Stimulated activated CD4-positive, alpha-beta T cell treated with anti-CD3 and anti-CD28 coated beads, TNF-alpha, amount 100 ng/mL, for 24 hours (primary cell): ENCODE measurements at places on chromosomes 4 and X.

- no peak for DNase-seq
These were observed 7.0 kb downstream of the SPP1 start for GRCh38 chr4:87982446-87983010.

- DNase-seq = no peak
These were observed 53.9 kb upstream of the SORBS2 start for GRCh38 chr4:185865901-185866328.

GRCh38 chr4:25075851-25076250 lies 45.1 kb upstream of the LGI2 start:
- no peak for DNase-seq

DNA sequence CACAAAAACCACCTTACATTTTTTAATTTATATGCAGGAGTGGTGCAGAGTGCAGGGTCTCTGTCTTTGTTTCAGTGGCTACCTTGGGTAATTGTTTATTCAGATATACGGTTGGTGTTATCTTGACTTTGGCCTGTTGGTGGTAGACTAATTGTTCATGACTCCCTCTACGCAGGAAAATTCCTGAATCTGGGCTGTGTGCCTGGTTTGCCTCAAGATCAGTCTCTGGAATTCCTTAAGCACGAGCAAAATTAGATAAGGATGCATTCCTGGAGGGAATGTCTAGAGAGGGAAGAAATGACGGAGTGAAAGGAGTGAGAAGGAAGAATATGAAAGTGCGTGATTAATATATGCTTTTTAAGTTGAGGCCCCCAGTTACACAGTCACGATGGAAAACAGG lies 576.9 kb upstream of the PCDH10 start:
- DNase-seq = no peak

DNA sequence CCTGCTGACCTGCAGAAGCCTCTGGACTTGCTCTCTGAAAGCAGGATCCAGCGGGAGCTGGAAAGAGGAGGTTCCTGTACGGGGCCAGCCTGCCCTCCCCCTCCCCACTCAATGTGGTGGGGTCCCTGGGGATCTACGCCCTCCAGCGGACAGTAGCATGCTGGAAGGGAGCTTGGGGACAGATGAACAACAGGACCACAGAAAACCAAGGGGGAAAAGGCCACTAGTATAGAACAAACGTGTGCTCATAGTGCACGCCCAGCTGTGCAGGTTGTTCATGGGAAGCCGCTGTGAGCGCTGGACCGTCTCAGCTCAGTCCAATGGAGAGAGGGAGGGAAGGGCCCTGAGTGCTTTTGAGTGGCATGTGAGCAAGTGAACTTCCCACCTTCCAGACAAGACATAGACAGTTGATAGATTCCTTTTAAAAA lies 15.8 kb downstream of the HMX1 start:
- DNase-seq = no peak

DNA sequence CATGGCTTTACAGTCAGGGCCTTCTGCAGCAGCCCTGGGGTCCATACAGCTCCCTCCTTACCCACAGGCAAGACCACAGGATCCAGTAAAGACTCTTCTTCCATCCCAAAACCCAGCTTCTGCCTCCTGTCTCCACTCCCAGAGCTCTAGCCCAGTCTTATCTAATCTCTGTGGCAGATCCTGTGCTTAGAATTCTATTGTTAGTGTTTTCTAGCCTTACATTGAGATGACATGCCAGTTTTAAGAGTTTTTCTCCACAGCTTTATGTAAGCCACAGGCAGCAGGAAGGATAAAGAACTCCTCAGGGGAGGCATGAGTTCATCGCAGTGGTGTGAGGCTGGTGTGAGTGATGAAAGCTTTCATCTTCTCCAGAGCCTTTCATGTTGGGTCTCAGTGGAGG lies 129.1 kb downstream of the RCHY1 start:
- DNase-seq = no peak

GRCh38 chr4:152021788-152022438 lies 261.1 kb upstream of the GATB start:
- no peak for DNase-seq

DNA sequence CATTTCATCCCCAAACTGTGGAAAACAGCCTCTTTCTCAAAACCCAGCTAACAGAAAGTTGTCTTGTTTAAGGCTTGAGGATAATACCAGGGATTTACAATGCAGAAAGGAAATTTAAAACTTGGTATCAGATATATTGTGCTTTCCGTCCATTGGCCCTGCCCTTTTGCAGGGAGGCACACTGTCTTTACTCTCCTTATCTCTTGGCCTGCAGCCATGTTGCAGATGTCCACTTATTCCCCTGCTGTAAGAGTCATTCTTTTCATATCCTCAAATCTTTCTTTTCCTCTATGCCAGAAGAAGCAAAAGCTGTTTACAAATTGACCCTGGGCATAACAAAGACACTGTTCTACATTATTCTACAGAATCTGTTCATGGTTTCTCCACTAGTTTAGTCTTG lies 75.6 kb upstream of the DYNLT3 start:
- no peak for DNase-seq

DNA sequence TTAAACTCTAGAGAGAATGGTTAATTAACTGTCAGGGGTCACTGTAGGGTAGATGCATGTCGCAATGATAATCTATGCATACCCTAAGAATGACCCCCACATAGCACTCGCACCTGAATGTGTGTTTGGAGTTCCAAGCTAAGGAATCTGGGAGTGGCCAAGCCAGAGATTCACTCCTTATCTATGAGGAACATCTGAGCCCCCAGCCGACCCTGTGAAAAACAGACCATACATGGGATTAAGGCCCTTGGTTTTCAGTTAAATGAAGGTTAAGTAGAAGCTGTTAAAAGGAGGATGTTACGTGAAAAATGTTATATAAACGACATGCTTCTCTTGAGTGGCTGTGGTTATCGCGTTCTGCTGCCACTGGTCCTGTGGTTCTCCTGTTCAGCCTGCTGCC lies 147.2 kb downstream of the RELL1 start:
- DNase-seq = no peak

DNA sequence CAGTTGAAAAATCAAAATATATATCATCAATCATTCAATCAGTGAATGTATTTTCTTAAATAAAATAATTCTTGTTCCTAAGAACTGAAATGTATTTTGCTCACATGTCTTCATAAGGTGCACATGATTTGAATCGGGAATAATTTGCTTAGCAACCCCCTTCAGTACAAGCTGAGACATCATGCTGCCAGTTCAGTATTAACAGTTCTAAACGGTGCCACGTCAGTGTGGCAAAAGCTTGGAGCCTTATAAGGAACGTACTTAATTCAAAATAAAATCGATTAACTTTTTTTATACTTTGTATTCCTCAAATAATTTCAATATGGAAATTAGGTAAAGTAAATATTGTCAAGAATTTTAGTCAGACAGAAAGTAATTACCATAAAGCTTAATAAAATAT lies 287.9 kb downstream of the CCSER1 start:
- DNase-seq = no peak

- no peak for DNase-seq
These were observed 122.9 kb upstream of the RASGEF1B start for GRCh38 chr4:81594490-81595159.

DNA sequence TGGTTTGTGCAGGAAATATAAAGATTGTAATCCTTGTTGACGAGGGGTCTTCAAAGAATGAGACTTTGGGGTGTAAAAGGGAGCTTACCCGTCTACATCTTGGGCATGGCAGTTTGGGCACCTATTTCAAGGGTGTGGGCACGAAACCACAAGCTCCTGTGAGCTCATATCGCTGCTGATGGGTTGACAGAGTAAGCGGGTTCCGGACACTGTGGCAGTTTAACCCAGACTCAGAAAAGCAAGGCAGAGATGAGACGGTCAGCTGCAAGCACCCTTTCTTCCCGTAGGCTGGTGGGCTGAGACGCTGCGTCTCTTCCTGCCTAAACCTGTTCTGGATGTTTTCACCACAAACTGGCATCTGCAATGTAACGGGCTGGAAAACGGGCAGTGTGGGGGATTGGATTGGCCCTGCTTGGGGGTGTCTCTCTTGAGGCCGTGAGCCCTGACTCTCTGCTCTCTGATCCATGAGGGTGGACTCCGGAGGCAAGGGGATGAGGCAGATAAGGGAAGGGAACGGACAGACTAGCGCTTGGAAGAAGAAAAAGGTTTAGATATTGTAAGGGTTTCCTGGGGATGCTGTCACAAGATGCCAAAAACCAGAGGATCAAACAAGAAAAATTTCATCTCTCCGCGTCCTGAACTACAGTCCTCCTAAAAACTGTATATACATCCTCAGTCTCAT lies 237.5 kb downstream of the SHOX start:
- DNase-seq = no peak

DNA sequence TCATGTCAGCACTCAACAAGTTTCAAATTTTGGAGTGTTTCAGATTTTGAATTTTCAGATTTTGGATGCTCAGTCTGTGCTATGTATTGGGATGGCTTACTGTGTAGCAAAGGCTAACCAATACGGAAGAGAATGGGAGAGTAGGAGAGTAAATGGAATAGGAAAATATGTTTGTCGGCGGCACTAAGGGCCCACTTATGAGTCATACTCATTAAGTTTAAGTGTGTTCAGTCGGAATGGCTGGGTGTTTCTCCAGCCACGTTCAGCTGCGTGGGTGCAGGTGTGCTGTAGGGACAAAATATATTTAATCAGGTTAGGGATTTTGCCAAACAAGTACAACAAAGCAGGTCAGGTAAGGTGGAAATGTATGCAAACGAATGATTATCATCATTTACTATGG lies 13.6 kb downstream of the FTHL17 start:
- no peak for DNase-seq

DNA sequence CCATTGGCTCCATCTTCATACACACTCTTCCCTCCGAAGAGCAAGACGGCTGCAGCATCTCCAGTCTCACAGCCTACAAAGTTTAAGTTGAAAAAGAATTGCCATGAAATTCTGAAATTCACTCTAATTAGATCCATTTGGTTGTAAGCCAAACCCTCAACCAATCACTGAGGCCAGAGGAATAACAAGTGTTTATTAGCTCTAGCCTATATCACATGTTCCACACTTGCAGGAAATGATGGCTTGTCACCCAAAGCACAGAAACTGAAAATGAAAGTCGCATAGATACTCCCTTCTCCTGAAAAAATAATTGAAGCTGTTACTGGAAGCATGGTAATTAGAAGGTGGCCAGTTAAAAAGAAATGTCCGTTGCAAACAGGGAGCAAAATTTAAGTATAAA lies 1071.8 kb downstream of the CCSER1 start:
- DNase-seq = no peak

DNA sequence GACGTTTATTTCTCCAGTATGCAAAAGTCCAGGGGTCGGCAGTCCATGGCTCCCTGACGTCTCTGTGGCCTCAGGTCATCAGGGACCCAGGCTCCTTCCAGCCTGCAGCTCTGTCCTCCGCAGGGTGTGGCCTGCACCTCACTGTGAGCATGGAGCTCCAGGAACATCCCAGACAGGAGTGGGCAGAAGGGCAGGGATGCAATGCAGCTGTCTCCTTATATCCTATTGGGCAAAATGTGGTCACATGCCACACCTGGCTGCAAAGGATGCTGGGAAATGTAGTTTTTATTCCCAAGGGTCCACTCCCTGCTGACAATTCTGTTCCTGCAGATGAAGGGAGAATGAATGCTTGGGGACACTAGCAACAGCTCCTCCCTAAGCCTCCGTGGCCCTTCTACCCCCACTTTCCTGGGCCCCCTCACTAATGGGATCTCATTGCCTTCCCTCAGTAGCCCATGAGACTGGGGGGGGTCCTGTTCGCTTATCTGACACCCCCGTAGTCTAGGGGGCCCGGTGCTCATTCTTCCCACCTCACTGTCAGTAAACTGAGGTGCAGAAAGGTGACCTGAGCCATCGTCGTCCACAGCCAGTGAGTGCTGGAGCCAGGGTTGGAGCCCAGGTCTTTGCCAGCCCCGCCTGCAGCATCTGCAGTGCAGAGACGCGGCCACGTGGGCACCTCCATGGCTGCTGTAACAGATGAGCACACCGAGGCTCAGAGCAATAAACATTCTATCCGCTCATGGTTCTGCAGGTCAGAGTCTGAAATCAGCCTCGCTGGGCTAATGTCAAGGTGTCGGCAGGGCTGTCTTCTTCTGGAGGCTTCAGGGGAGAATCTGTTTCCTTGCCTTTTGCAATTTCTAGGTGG lies 5.9 kb upstream of the GRPEL1 start:
- DNase-seq = no peak

DNA sequence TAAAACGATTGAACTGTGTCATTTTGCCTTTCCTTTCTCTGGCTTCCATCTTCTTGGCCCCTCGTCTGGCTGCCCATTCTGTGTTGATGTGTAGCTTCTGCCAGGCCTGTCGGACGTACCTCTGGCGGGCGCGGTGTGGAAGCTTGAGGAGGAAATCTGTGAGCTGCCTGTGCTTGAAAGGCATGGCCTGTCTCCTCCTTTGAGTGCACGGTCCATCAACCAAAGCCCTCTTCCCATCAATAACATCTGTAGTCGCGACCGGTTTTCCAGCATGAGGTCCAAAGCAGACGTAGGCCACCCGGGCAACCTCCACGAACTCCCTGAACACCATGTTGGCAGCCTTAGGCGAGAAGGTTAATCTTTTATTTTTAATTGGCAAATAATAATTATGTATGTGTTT lies 202.7 kb downstream of the CRLF2 start:
- no peak for DNase-seq

DNA sequence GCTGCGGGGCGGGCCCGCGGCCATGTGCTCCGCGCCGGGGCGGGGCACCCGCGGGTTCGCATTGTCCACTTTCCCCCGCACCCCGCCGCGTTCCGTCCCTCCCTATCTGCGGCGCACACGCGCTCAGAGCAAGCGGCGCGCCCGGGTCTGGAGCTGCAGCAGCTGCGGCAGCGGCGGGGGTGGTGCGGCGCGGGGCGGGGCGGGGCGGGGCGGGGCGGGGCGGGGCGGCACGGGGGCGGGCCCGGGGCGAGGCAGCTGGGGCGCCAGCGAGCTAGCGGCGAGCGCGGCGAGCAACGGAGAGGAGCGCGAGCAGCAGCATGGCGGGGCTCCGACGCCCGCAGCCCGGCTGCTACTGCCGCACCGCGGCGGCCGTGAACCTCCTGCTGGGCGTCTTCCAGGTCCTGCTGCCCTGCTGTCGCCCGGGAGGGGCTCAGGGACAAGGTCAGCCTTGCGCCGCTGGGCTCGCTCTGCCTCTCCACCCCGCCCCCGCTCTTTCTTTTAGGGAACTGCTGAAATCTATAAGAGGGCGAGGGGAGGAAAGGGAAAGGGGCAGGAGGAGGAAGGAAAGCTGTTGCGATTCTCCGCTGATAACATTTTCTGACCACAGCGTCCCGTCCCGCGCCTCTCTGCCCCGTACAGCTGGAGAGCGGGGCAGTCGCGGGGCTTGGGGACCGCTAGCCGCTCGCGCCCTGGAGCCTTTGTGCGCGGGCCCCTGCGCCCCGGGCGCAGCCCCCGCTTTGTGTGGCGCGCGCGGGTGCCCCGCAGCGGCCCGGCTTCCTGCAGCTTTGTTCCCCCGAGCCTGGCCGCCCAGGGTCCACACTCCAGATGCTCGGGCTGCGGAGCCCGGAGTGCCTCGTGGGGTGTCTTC lies at the start of gene TMEM131L:
Gene TMEM131L (plus strand): TSS at position 280 of the 868 bp plus-strand sequence. CDS start 38 bp downstream, at position 318.
- no peak for DNase-seq

- no peak for DNase-seq
These were observed 262.7 kb downstream of the TMA16 start for GRCh38 chr4:163757219-163757618.

DNA sequence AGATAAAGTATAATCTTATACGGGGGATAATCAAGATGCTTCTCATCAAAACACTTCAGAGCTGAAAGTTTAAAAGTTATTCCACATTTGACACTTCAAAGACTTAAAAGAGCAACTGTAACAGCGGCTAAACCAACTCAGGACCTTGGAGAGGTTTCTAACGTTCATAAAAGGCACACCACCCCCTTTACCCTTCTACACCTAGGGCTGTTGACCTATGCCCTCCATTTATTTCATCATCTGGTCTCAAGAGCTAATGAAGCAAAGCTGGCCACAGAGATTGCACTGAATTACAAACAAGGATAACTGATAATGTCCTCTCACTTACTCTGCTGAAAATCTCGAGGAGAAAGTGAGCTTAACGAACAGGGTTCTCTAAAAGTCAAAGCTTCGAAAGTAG lies 1.1 kb upstream of the RPS6KA6 start:
- no peak for DNase-seq
